ENCODE measurements at places on chromosomes 5 and 9.

DNA sequence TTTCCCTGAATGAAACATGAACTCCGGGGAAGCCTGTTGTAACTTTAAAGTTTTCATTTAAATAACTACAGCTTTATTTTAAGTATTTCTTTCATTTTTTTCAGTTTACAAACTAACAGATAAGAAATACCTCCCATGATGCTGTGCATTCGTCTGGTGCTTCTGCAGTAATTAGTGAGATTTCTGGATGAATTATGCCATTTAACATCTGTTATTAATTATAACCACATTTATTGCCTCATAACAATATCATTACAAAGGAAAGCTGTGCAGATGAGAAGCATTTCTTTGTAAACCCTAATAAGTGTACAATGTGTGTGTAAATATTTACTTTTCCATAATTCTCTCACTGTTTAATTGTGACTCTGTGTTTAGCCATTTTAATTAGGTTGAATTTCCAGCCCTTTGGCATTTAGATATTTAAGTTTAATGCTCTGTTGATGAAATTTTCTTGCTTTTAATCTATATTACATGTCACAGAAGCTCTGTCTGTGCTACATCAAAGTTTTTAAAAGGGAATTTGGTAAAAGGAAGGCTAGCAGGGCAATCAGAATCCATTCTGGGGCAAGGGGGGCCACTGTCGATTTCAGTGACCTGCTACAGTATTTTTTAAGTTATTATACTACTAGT is 418.0 kb downstream of the SPATA31D1 start:
- DNase-seq: no peak

DNA sequence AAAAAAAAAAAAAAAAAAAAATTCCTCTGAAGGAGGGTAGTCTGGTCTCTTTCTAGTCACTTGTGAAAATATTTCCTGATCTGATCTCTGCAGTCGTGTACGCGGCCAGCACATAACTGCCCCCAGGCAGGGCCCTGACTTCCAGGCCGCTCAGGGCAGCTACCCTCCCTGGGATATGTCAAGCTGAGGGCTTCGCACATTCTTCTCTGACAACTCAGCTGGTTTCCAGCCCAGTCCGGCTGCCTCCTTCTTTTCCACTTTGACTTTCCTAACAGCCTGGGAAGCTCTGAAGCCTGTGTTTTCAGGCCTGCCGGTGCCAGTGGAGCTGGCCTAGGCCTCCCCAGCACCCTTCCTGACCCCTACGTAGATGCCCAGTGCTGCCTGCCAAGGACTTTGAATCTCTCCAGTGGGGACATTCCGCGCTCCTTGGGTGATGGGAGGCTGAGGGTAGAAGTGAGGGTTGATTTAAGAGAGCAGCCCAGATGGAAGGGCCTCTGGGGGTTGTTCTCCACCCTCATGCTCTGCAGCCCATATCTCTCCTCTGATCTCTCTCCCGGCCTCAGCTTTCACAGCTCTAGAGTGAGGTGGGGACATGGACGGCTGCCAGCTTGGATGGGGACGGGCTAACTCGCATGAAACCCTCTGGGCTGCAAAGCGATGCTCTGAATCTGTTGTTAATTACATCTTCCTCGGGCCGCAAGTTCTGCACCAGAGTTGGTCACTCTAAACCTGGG is 20.7 kb downstream of the COL5A1 start:
- DNase-seq: no peak

GRCh38 chr9:88593537-88594185 is 58.7 kb downstream of the NXNL2 start:
- DNase-seq: no peak

DNA sequence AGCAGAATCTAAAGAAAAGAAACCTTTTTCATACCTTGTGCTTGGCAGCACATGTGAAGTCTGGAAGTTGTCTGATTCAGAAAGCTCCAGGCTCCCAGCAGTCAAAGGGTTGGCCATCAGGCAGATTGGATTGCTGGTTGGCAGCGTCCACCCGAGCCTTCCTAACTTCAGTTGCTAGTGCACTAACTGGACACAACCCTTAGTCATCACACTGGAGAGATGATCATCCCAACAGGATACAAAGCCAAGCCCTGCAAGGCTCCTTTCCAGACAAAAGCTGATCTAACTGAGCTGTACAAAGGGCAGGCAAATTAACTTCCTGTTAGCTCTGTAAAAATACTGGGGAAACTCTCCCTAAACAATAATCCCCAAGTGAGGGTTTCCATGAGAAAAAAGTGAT is 185.6 kb downstream of the SNX18 start:
- no peak for DNase-seq

- DNase-seq: peak; percentile 21
Observed at GRCh38 chr5:83472508-83473345, 1.2 kb downstream of the VCAN start.

GRCh38 chr5:171480239-171480638 is 60.8 kb downstream of the FGF18 start:
- DNase-seq: no peak

DNA sequence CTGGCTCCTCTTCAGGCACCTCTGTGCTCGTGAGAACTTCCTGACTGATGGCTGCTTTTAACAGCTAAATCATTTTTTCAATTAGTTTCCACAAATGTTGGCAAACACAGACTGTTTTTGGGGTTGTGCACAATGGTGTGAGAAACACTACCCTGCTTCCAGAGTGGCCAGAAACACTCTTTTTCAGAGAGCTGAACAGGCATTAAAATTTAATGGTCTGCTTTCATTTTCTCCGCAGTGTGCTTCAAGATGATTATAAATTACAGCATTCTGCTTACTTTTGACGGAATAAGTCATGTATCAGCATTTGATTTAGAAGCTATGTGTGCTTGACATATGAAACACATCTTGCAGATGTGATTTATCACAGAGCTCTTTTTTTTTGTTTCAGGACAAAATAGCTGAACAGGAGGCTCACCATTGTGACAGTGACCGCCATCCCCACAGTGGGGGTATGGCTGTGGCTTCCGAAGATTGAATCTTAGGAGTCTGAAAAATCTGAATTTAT is 454.5 kb upstream of the ZNF608 start:
- DNase-seq: no peak

GRCh38 chr5:2024986-2025721 is 142.4 kb upstream of the IRX4 start:
- DNase-seq: no peak

DNA sequence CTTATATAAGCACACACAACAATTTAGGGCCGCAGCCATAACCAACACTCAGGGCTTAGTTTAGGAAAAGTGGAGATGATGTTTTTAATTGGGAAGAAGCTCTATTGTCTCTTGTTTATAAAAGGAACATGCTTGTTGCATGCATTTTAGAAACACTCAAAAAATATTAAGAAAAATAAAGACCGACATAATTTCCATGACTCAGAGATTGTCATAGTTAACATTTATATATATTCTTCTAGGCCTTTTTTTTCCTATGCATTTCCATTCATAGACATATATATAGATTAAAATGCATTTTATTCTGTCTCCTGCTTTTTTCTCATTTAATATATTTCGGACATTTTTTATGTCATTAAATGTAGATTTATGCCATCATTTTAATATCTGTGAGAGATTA is 13.6 kb upstream of the ARSI start:
- no peak for DNase-seq

GRCh38 chr9:37031902-37032301 is 2.2 kb downstream of the PAX5 start:
- DNase-seq: no peak

- DNase-seq: no peak
Observed at GRCh38 chr5:57324861-57325260, 151.0 kb downstream of the GPBP1 start.

DNA sequence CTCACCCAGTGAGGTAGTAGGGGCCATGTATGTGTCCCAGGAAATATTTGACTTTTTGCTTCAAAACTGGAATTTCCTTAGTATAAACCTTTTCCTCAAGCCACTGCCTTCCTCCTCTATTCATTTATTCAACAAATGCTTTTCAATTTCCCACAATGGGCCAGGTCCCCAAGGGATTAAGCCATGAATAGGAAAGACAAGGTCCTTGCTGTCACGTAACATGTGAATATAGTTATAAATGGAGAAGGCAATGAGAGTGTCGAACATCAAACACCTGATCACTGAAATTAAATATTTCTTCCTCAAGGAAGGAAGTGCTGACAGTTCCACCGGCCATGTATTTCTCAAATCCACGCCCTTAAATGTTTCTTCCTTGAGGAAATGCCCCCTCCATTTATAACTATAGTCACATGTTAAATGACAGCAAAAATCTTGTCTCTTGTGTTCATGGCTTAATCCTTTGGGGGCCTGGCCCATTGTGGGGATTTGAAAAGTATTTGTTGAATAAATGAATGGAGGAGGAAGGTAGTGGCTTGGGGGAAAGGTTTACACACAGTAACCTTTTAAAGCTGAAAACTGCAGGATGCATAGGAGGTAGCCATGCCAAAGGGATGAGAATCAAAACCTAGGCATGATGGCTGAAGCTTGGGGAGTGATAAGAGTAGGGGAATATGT is 145.5 kb downstream of the PTTG1 start:
- DNase-seq: no peak

GRCh38 chr9:128927731-128928411 is 7.1 kb downstream of the PHYHD1 start:
- DNase-seq: peak; percentile 26

DNA sequence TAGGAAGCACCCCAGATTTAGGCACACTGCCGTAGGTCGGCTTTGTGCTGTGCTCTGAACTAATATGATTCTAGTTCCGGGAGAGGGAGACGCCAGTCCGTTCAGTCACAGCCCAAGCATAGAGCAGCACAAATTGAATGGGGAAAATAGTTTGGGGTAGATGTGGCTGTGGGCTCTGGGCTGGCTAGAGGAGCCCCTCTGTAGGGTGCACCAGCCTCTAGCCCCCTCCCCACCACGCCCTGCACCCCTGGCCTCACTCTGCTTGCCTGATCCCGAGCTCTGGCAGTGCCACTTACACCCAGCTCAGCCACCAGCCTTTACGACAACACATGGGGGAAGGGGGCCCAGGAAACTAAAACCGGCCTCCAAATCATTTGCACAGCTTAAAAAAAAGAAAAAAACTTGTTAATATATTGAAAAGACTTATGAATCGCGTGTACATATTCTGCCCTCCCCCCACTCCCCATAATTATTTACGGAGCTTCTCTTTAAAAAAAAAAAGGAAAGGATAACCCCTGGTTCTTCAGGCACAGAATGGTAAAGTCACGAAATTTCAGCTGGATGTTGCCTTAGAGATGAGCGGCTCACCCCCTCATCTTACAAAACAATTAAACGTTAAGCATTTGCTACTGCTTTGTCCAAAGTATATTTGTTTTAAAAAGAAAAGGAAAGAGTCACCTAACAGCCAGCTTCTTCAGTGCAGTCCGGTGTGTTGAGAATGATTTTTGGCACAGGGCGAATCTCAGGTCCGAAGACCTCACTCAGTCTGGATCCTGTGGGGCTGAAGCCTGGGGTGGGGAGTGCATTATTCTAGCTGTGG is 3.5 kb downstream of the LMX1B start:
- DNase-seq: no peak

- no peak for DNase-seq
Observed at GRCh38 chr9:5714501-5715401, 85.8 kb downstream of the RIC1 start.

DNA sequence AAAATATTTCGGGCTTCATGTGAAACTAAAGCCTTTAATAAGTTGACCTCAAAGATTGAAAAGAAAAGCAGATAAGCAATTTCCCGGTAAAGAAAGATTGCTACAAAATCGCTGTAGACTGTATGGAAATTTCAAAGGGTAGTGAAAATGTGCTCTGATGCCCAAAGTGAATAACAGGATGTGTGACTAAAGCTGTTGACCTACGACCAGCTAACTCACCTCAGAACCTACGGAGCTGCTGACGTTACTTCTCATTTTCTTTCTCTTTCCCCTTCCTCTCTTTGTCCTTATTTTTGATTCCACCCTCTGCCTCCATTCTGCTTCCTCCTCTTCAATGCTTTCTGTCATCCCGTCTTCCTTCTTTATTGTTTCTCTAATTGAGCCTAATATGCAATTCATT is 103.2 kb downstream of the PDE4D start:
- no peak for DNase-seq

GRCh38 chr5:43336159-43336558 is 22.9 kb upstream of the HMGCS1 start:
- DNase-seq: no peak

DNA sequence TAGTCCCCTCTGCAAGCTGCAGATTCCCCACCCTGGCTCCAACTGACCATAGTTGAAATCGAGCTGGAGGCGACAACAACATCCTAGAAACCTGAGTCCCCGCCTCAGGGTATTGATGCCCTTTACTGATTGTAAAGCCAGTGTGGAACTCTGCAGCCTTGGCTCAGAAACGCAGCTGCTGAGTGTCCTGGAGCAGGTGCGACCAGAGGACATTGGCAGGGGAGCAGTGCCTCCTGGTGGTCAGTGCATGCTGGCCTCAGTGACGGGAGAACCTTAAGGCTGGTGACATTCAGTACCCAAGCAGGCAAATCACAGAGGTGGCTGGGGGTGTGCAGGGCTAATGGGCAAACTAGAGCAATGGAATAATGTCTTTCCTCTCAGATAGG is 20.4 kb upstream of the ZNF354B start:
- DNase-seq: no peak

- DNase-seq: no peak
Observed at GRCh38 chr5:130836729-130837649, 328.1 kb downstream of the HINT1 start.

DNA sequence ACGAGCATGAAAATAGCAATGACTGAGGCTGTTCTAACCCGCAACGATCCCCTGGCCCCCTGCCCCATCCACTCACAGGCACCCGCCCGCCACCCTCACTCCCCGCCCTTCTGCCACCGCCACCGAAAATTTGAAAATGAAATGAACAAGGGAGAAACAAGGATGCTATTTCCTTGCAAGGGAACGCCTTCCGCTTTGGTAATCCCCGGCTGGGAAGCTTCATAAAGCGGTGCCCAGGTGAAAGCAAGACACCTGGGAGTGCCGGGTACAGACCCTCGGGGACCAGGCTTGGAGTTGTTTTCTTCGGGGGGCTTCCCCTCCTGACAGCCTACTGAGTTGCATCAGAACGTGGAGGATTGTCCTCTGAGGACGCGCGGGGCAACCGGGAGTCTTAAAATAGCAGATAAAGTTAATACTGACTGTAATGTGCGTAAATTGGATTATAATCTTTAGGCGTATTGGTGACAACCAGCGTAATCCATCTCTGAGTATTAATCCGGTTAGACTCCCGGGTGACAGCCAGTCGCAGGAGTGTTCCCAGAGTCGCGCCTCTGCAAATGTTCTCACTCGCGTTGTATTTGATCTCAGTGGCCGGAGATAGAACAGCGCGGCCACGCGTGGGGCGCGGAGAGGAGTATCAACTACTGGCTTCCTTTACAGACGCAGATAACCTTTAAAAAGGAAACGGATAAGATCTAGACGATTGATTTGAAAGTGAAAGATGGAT is 885 bp upstream of the MLLT3 start:
- DNase-seq: no peak

GRCh38 chr9:5188060-5188984 is 2.9 kb upstream of the INSL6 start:
- no peak for DNase-seq

DNA sequence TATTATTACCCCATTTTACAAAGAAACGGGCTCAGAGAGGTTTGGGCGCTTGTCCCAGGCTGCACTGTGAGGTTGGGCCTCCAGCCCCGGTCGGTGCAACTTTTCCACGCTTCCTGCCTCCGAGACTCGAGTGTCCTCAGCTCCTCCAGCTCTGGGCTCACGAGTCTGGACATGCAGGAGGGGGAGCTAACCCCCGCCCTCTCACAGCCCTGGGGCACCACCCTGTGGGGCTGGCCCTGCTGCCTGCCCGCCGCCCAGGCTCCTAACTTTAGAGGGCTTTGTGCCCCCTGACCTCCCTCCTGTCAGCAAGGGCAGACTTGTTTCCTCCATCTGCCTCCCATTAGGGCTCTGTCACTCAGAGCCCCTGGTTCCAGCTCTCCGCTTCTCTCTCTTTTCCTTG is 4.3 kb upstream of the ASB6 start:
- no peak for DNase-seq

All from hippocampal formation (tissue), 2 donors.